ENCODE measurements at places on chromosomes 12 and 14. TPM values are rescaled to one million over a fixed set of nuclear protein-coding genes. Genes with fewer than 3 reads are reported as not detected.

The SYNDIG1L gene
- not detected for total RNA-seq

The NGDN gene
- total RNA-seq = 42.0 TPM

The TAS2R42 gene
- total RNA-seq = not detected

The RAB21 gene
- 57.1 TPM for total RNA-seq

- H3K36me3 ChIP-seq = no peaks in the 10 kb centered on the region
- no peak for DNase-seq
- H3K4me1 ChIP-seq = no peaks in the 10 kb centered on the region
- no peak overlapping the region for H3K4me3 ChIP-seq
- H3K27me3 ChIP-seq = no peaks in the 10 kb centered on the region
These were observed 25.5 kb downstream of the ATF7 start for GRCh38 chr12:53600490-53601295.

GRCh38 chr14:26707234-26707633 is 109.4 kb upstream of the NOVA1 start:
- H3K4me1 ChIP-seq = no peaks in the 10 kb centered on the region
- H3K27me3 ChIP-seq = no peaks in the 10 kb centered on the region
- no peaks in the 10 kb centered on the region for H3K36me3 ChIP-seq

- no peaks in the 10 kb centered on the region for H3K4me1 ChIP-seq
- no peak overlapping the region for H3K4me3 ChIP-seq
- H3K27me3 ChIP-seq = no peaks in the 10 kb centered on the region
- DNase-seq = no peak
These were observed 35.4 kb downstream of the RAD52 start for GRCh38 chr12:913919-914698.

DNA sequence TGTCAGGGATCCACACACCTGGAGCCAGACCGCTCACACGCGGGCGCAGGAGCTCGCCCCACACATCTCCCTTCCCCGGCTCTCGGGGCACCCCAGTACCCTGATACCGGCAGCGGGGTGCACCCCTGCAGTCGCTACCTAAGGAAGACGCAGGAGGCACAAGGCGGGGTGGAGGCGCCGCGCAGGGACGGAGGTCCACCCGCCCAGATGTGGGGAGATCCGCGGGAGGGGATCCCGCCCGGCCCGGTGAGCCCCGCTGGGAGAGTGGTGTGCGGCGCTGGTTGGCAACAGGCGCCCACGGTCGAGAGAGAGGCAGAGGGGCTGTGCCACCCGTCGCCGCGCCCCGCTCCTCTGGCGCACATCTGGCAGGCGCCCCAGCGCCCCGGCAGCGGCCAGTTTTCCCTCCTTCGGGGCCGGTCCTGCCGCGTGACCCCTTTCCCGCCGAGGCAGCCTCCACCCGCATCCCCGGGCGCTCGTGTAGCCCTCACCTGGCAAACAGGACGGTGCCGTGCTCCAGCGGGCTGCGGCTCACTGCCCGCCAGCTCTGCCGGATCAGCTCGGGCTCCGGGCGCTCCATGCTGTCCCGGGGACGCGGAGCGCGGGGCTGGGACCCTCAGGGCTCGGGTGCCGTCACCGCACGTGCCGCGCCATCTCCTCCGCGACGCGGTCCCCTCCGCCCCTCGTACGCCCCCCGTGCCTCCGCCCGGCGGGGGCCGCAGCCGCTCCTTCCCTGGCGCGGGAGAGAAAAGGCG is 469 bp downstream of the NGB start:
- no peaks in the 10 kb centered on the region for H3K36me3 ChIP-seq
- H3K4me3 ChIP-seq = no peak overlapping the region
- H3K4me1 ChIP-seq = no peaks in the 10 kb centered on the region
- H3K27me3 ChIP-seq = no peaks in the 10 kb centered on the region
- DNase-seq = no peak
- no peak overlapping the region for H3K27ac ChIP-seq

GRCh38 chr14:80771201-80771600 is 170.3 kb downstream of the CEP128 start:
- no peak overlapping the region for H3K27ac ChIP-seq
- H3K36me3 ChIP-seq = no peaks in the 10 kb centered on the region
- no peaks in the 10 kb centered on the region for H3K4me1 ChIP-seq
- H3K4me3 ChIP-seq = no peak overlapping the region

GRCh38 chr14:68285421-68286179 is 466.0 kb downstream of the RAD51B start:
- H3K27me3 ChIP-seq = no peaks in the 10 kb centered on the region
- H3K27ac ChIP-seq = no peak overlapping the region
- H3K4me3 ChIP-seq = no peak overlapping the region
- DNase-seq = no peak
- no peaks in the 10 kb centered on the region for H3K4me1 ChIP-seq

DNA sequence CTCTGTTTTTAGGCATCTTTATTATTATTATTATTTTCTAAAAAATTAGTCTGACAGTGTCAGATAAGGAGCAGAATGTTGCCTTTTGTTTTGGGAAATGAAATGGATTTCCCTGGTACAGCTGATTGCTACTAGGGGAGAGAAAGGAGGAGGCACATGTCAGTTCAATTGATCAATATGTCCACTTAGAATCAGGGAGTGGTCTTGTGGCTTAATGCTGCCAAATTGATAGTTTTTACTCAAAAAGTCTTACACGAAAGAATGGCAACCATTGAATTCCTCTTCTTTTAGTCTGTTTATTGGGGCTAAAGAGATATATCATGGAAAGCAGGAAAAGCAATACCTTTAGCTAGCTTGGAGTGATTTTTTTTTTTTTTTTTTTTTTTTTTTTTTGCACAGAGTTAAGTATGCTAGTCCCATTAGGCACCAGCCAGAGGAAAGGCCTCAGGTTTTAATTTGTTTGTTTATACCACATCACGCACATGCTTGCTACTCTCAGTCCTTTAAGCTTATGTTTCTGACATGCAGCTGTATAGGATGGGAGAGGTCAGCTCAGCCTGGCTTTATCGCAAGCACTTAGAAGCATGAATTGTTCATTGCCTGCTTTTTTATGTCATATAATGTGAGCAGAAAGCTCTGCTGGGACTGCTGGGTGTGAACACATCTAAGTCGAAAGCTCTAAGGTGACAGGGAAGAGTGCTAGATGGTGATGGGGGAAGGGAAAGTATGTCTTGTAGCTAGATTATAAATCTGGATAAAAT is 1.4 kb downstream of the AKAP6 start:
- H3K4me1 ChIP-seq = no peaks in the 10 kb centered on the region
- no peak for DNase-seq
- no peaks in the 10 kb centered on the region for H3K27me3 ChIP-seq
- H3K36me3 ChIP-seq = no peaks in the 10 kb centered on the region
- H3K27ac ChIP-seq = no peak overlapping the region

- no peaks in the 10 kb centered on the region for H3K27me3 ChIP-seq
- H3K27ac ChIP-seq = no peak overlapping the region
- no peak for DNase-seq
- no peak overlapping the region for H3K4me3 ChIP-seq
- no peaks in the 10 kb centered on the region for H3K36me3 ChIP-seq
- H3K4me1 ChIP-seq = no peaks in the 10 kb centered on the region
These were observed 39.5 kb upstream of the STXBP6 start for GRCh38 chr14:25089496-25089895.

DNA sequence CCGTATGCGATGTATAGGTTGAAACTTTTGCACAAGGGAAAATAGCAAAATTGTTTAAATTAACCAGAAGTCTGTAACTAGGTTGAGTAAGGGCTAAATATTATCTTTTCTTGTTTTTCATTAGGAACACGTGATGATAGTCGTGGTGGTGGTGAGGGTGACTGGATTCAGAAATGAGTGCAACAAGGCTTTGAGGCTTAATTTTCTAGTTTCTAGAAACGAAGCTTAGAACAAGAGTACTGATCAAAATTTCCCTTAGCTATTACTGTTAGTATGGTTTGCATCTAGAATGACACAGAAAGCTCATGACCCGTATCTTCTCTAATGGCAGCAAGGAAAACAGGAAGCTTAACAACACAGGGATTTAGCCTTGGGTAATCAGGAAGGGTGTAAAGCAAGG is 7.0 kb downstream of the SLIRP start:
- DNase-seq = no peak
- no peaks in the 10 kb centered on the region for H3K27me3 ChIP-seq
- no peaks in the 10 kb centered on the region for H3K4me1 ChIP-seq
- H3K4me3 ChIP-seq = no peak overlapping the region
- peaks cover 63% of the 10 kb centered on the region for H3K36me3 ChIP-seq

GRCh38 chr12:19397534-19397933 is 41.8 kb upstream of the AEBP2 start:
- no peak for DNase-seq
- H3K4me1 ChIP-seq = no peaks in the 10 kb centered on the region
- H3K27me3 ChIP-seq = no peaks in the 10 kb centered on the region
- no peak overlapping the region for H3K27ac ChIP-seq
- no peak overlapping the region for H3K4me3 ChIP-seq
- H3K36me3 ChIP-seq = no peaks in the 10 kb centered on the region

GRCh38 chr14:32984241-32984930 is 45.7 kb downstream of the NPAS3 start:
- H3K27me3 ChIP-seq = no peaks in the 10 kb centered on the region
- DNase-seq = no peak
- H3K27ac ChIP-seq = no peak overlapping the region
- no peaks in the 10 kb centered on the region for H3K36me3 ChIP-seq
- H3K4me3 ChIP-seq = no peak overlapping the region

DNA sequence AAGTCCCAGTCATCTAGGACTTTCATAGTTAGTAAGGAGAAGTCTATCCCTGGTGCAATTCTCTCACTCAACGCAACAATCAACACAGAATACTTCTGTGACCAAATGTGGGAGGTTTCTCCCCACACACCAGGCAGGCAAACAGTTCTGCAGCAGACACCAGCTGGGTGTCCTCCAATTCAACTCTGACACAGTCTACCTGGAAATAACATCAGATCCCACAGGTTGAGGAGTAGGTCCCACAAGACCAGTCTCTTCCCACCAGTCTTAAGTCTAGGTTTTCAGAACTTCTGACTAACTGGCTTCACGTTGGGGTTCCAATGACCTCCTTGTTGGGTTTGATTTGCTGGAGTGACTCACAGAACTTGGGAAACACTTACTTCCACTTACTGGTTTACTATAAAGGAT is 14.8 kb downstream of the ACOT6 start:
- H3K27me3 ChIP-seq = no peaks in the 10 kb centered on the region
- H3K4me1 ChIP-seq = no peaks in the 10 kb centered on the region
- H3K36me3 ChIP-seq = no peaks in the 10 kb centered on the region
- DNase-seq = no peak

DNA sequence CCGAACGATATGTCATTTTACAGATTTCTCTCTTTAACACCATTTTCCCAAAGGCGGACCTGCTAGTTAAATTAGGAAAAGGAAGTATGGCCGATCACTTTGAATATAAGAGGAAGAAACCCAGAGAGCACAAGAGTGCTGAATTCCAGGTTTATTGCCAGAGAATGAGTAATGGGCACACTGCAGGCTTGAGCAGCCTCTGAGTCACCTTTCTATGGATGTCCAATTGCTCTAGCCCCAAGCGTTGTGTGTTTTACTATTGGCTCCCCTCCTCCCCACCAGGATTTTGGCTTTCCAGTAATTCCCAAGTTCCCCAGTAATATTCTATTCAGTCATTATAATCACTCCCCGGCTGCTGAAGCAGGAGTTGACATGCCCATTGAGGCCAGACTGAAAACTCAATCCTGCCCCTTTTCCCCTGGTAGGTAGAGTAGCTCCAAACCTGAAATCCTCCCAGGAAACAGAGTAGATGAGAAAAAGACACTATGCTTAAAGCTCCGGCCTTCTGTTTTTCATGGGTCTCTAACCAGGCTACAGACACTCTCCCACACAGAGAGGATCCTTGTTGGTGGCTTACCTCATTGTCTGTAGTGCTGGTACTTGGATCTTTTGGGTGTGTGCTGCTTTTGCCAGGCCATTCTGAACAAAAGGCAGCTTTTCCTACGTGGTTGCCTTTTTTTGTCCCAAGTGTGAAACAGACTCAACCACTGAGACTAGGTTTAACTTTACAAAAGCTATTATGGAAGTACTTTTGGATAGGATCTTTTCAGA is 704.3 kb upstream of the FLRT2 start:
- no peaks in the 10 kb centered on the region for H3K36me3 ChIP-seq
- DNase-seq = no peak
- H3K4me1 ChIP-seq = no peaks in the 10 kb centered on the region
- H3K27me3 ChIP-seq = no peaks in the 10 kb centered on the region

GRCh38 chr14:22384167-22384549 is 204.9 kb downstream of the DAD1 start:
- no peak overlapping the region for H3K4me3 ChIP-seq
- H3K27me3 ChIP-seq = peaks cover 83% of the 10 kb centered on the region
- no peaks in the 10 kb centered on the region for H3K4me1 ChIP-seq
- no peak overlapping the region for H3K27ac ChIP-seq
- no peak for DNase-seq

DNA sequence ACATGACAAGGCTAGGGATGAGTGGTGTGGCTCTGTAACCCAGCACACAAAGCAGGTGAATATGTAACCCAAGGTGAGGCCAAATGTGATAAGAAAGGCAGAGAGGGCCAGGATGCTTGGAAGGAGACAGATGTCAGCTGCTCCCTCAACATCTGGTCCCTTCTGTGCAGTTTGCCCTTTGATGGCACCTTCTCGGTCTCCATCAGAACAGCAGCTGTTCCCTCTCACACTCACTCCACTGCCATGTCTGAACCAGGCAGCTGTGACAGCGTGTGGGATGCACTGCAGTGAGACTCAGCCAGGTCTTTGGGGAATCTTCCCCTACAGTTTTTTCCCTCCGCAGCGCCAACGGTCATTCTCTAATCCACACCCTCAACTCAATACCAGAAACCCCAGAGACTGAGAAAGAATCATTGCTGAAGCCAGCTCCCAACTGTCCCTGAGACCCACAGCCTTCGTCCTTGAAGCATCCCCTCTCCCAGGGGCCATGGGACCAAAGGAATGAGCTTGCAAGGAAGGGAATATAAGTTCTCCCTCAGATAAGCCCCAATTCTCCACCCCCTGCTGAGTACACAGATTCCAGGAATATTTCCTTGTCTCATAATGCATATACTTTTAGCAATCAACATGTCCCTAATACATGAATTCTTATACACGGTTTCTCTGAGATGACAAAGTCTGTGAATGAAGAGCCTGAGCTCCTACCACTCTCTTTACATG is 230.0 kb downstream of the GLT1D1 start:
- DNase-seq = no peak
- H3K27ac ChIP-seq = no peak overlapping the region
- H3K27me3 ChIP-seq = no peaks in the 10 kb centered on the region
- H3K4me1 ChIP-seq = no peaks in the 10 kb centered on the region
- no peak overlapping the region for H3K4me3 ChIP-seq
- no peaks in the 10 kb centered on the region for H3K36me3 ChIP-seq

- peaks cover 3% of the 10 kb centered on the region for H3K4me1 ChIP-seq
- no peaks in the 10 kb centered on the region for H3K27me3 ChIP-seq
- no peak overlapping the region for H3K27ac ChIP-seq
- no peak for DNase-seq
- H3K36me3 ChIP-seq = no peaks in the 10 kb centered on the region
- no peak overlapping the region for H3K4me3 ChIP-seq
These were observed 266.4 kb downstream of the NAV3 start for GRCh38 chr12:78096909-78097597.

Data from HCT116 (cell line).